ENCODE measurements at places on chromosomes 2 and 18.

- no peak for DNase-seq
Measured at GRCh38 chr2:197286805-197287595, 23.6 kb downstream of the ANKRD44 start.

DNA sequence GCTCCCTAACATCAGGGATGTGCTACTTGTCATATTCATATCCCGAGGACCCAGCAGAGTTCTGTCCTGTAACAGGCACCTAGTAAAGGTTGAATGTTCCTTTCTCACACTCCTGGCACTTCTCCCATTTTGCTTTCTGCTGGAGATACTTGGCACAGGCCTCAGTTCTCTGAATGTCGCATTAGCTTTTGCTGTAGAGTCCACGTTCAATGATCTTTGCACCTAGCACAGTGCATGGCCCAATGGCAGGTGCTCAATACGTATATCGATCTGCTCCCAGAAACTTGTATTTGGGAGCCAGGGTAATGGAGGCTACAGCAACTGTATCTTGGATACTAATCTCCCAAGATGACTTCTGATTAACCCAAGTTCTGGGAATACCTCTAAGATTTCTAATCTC is 24.8 kb upstream of the VPS4B start:
- DNase-seq = no peak

GRCh38 chr2:32484937-32485336 is 128.1 kb downstream of the BIRC6 start:
- no peak for DNase-seq

DNA sequence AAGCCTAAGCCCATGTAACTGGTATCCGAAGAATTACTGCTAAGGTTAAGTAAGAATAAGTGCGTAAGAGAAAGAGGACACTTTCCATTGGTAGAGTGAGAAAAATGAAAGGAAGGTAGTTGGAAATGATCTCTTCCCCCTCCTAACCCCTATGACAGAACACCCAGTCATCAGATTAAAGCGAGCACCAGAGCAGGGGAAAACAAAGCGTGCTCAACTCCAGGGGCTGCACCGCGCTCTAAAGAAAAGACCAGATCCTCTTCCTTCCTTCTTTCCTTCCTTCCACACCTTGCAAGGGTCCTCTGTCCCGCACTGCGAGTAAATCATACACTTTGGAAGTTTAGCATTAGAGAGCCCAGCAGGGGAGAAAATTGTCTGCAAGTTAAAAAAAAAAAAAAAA is 971 bp upstream of the CDH7 start:
- peak; percentile 13 for DNase-seq

DNA sequence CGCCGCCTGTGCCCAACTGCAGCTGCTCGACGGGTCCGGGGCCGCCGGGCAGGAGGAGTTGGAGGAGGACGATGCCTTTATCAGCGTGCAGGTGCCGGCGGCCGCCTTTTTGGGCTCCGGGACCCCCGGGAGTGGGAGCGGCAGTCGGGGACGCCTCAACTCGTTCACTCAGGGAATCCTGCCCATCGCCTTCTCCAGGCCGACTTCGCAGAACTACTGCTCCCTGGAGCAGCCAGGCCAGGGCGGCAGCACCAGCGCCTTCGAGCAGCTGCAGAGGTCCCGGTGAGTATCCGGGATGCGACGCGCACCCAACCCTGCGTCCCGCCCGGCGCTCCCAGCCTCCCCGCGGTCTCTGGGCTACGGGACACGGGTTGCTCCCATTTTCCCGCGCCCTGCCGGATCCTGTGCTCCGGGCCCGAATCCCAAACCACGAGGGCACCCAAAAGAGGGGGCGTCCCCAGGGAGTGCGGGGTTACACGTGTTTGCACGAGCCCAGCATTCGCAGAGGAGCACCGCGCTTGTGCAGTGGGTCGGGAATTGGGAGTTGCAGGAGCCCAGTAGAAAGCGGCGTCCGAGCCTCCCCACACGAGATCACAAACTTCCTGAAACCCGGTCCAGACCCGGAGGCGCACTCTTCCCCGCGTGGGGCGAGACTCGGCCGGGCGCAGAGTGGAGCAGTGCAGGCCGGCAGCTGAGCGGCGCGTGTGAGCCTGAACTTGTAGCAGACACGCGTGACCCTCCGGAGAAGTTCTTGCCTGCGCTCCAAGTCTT is 1.2 kb downstream of the CABLES1 start:
- DNase-seq = peak; percentile 34

GRCh38 chr2:98121149-98121548 is 34.2 kb downstream of the VWA3B start:
- DNase-seq = no peak

- DNase-seq = no peak
Measured at GRCh38 chr18:25360301-25360899, 8.4 kb upstream of the ZNF521 start.

DNA sequence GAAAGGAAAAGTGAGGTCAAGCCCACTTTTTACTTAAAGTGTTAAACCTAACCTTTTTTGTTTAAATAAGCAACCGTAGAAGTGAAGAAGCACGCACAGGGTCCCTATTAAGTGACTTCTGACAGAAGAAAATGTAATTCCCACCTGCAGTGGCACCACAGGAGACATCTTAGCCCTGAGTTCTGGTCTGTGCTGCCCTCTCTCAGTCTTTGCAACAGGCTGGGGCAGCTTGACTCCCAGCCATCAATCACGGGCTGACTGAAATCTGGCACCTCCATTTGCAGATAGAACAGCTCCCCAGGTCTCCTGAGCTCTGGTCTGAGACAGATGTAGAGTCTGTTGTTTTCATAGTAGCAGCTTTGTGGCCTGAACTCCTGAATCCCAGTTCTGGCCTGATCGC is 170.0 kb downstream of the LTBP1 start:
- no peak for DNase-seq

DNA sequence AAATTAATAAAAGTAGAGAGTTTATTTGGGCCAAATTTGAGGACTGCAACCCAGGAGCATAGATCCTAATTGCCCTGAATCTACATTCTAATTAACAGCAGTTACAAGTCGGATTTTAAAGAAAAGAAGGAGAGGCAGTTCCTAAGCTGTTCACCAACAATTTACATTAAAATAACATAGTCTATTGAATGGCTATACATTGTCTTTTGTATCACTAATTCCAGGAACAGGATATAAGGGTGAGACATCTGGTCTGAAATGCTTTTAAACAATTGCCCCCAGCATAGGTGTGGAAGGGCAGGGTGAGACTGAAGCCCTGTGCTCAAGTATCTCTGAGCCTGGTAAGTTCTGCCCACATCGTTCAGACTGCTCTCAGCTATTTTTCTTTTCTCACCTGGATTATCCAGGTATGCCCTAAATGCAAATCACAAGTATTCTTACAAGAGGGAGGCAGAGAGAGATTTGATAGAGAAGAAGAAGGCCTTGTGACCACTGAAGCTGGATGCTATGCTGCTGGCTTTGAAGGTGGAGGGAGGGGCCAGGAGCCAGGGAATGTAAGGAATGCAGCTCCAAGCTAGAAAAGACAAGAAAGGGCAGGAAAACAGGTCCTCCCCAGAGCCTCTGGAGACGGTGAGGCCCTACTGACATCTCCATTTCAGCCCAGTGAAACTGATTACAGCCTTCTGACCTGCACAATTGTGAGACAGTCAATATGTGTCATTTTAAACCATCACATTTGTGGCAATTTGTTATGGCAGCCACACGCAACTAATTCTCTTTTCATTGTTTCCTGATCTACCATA is 189.4 kb upstream of the ARL4C start:
- peak; percentile 21 for DNase-seq

GRCh38 chr2:224869601-224870233 is 153.6 kb upstream of the CCDC195 start:
- no peak for DNase-seq

DNA sequence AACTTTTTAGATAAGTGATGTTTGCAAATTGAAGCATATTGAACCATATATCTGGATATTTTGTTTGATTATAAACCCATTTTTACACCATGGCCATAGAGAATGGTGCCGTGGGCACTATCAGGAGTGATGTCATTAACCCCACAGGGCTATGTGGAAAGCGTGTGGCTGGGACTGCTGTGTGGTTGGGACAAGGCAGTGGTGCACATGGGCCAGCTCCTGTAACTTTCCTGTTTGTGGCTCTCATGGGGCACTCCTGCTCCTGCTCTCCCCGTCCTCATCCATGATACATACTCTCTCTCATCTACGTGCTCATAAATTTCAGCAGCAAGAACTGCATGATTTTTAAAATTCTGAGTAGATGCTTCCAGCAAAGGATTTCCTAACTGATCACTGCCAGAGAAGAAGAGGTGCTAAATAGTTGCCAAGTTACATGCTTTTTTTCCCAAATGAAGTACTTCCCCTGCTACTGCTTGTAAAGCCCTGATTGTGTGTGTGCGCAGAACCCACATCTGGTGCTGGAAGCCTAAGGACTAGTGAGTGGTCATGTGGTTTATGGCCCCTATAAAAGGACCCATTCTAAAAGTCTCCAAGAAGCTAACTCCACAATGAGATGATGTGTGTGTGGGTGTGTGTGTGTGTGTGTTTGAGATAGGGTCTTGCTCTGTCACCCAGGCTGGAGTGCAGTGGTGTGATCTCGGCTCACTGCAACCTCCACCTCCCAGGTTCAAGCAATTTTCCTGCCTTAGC is 240.8 kb downstream of the NEDD4L start:
- DNase-seq = no peak

DNA sequence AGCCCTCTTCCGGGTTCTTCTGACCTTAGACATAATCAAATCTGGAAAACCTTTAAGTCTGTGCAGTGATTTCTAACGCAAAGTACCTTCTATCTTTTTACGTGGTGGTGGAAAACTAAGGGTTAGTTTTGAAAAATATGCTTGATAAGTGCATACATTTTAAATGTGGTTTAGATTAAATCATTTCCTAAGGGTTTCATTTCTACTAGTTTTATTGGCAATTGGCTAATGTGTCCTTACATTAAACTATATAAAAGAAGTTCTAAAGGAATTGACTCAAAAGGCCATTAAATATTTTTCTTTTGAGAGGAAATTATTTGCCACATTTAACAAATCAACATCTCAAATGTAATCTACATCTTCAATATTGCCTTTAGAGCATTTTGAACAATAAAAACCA is 268.3 kb upstream of the THUMPD2 start:
- DNase-seq = no peak

Data from SJCRH30 (cell line).